Stimulated activated CD4-positive, alpha-beta T cell treated with anti-CD3 and anti-CD28 coated beads, Interleukin-4, amount 100 ng/mL, for 4 hours (primary cell): ENCODE measurements at places on chromosomes 1 and 21.
A peak's percentile ranks its signal among the peaks of the same experiment; 100 is the strongest.

DNA sequence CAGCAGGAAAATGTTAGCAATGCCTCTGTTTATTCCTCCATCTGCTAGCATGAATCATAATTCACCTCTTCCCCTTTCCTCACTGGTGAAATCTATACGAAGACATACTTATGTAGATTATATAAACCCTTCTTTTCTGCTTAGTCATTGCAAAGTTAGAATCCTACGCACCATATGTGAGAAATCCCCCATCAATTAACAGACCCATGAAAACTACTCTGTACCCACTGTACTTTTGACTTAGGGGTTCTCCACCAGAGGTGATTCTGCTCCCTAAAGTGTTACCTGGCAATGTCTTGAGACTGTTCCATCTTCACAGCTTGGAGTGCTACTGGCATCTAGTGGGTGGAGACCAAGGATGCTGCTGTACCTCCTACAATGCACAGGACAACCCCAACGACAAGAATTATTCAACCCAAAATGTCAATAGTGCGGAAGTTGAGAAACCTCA is 49.6 kb upstream of the KCTD3 start:
- DNase-seq = no peak

DNA sequence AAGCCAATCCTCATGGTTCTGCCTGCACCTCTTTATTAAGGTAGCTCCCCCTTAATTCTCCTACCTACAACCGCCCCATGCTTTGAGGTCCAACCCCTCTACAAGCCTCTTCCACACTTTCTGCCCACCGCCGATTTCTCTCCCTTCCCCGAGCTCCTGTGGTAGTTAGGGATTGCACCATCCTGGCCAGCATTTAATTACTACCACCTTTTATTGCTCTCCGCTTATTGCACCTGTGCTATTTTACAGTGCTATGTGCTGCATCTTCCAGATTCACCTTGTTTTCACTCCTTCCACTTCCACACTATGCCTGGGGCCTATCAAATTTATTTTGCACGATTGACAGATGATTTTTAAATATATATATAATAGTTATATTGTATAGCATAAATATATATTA is 29.3 kb upstream of the DNAJC11 start:
- no peak for DNase-seq

DNA sequence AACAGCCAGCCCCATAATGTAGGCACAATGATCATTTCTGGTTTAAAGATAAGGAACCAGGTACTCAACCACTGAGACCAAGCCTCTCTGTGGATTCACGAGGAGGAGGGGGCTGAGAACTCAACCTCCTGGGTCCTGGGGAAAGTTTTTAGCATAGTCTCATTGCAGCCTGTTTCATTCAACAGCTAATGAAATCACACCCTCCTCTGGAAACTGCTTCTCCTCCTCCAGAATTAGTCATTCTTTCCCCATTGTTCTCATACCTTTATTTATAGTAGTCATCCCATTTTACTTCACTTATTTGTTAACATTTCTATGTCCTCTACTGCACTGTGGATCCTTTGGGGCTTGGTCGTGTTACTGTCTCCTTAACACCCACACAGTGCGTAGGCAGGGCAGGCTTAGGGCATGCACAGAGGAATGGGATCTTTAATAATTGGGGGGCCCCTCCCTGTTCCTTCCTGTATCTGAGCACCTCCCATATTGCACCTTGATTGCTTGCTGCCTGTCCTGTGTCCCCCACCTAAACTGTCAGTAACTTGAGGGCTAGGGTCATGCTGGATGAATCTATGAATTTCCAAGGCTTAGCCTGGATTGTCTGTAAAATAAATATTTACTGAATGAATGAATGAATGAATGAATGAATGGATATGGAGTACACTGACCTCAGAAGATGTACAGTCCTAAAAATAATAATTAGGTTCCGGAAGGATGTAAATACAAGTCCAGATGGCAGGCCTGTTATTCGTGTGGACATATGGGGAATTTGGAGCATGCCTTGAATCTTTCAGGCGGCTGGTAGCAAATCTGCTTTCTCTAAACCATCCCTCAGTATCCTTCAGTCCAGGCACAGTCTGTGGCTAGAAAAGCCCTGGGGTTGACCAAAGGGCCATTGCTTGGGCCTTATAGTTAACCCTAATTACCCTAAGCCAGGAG is 153.8 kb upstream of the HMGB4 start:
- no peak for DNase-seq

DNA sequence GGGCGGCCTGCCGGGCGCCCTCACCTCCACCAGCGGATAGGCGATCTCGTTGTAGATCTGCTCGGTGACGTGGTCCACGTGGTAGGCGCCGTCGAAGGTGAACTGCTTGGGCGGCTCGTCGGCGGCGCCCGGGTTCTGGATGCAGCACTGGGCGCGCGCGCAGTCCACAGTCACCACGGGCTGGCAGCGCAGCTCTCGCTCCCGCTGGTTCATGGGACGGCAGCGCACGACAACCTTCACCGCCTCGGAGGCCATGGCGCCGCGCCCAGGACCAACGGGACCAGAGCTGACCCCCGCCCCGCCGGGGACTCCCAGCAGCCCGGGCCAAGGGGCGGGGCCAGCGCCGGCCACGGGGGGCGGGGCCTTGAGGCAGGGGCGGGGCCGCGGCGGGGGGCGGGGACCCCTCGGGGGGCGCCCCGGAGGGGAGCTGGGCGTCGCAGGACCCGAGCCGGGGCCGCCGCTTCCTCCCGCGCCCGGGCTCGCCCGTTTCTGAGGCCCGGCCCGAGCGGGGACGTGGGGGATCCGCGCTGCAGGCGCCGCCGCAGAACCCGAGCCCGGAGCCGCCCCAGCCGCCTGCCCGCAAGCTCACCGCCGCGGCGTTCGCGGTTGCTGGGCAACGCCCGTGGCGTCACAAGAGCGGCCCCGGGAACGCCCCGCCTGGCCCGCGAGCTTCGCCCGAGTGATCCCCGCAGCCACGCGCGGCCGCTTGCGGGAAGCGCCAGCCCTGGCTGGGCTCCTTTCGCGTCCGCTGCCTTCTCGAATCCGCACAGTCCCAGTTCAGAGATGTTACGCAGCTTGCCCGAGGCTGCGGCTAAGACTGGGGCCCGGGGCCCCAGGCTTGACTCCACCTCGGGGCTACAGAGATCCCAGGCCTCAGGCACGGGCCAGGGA is at the start of gene KIF17:
KIF17 (minus strand) TSS at position 556 of the 891 bp plus-strand sequence; CDS start at position 255, 301 bp downstream.
- DNase-seq = peak; percentile 66

- no peak for DNase-seq
Observed at GRCh38 chr1:153238527-153238926, 21.0 kb upstream of the LORICRIN start.

DNA sequence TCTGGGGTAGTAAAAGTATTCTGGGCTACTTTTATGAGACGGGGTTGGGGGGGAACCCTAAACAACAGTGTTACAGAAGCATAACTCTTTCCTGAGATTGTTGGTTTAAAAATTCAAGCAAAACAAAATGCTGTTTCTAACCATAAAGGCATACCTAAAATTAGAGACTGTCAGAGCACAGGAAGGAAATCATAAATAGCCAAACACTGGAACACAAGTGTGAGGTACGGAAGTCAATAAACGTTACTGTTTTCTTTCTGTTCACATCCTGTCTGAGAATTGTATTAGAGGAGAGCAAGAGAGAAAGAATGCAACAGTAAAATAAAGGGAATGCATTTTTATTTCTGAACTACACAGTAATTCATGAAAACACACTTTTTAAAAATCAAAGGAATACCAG is 42.8 kb upstream of the IL12RB2 start:
- DNase-seq = no peak

GRCh38 chr1:213423605-213424004 is 372.6 kb downstream of the RPS6KC1 start:
- no peak for DNase-seq

- DNase-seq = no peak
Observed at GRCh38 chr1:84861516-84861915, 31.5 kb downstream of the LPAR3 start.

- no peak for DNase-seq
Observed at GRCh38 chr1:84995484-84996334, 1.2 kb downstream of the MCOLN2 start.

GRCh38 chr1:113812661-113813135 is 422 bp upstream of the RSBN1 start:
- DNase-seq = no peak

GRCh38 chr1:6412896-6413295 is 6.8 kb downstream of the HES2 start:
- no peak for DNase-seq

DNA sequence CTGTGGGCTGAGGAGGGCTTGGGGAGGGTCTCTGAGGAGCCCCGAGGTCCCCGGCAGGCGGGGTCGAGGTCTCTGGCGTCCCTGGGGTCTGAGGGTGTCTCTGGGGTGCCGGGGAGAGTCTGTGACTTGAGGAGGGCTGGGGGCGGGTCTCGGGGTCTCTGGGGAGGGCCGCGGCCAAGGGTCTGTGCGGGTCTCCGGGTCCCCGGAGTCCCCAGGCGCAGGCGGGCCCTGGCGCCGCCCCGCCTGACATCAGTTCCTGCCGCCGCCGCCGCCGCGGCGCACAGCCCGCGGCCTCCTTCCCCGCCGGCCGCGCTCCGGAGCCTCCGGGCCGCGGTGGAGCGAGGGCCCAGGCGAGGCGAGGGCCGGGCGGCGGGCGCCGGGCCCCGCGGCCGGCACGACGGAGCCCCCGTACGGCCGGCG is at the start of gene PLEKHM2:
PLEKHM2 (plus strand) TSS at position 279 of the 420 bp plus-strand sequence. CDS start 239 bp downstream, outside the sequence.
- peak; percentile 37 for DNase-seq

GRCh38 chr1:49181033-49181432 is 404.3 kb upstream of the BEND5 start:
- DNase-seq = no peak

DNA sequence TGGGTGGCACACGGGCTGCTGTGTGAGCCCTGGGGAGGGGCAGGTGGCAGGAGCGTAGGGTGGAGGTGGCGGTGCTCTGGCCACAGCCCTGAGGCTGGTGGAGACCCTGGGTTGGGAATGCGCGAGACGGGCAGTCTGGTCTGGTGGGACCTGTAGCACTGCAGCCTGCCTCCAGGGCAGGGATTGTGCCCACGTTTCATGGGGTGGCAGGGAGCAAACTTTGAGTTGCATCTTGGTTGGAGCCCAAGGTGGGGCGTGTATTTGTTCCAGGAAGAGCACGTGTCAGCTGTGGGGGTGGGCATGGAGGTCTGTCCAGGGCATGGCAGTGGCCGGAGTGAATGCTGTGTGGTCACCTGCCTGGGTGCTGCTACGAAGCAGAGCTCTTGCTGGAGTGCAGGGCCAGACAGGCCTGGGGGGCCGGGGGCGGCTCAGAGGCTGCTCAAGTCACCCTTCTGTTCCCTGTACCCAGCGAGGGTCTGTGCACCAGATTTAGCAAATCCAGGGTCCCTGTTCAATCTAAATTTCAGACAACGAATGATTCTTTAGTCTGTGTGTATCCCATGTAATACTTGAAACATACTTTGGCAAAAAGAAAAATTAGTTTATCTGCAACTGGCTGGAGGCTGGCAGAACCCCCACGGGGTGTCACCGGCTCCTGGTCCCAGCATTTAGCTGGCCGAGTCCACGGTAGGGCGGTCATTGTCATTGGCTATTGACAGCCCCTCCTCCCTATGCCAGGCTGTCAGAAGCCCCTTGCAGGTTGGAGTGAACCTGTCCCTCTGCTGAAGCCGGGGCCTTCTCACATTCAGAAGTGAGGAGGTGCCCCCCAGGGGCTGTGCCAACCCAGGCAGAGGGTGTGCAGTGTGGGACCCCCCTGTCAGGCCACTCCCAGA is 27.3 kb downstream of the KRTAP10-1 start:
- no peak for DNase-seq

DNA sequence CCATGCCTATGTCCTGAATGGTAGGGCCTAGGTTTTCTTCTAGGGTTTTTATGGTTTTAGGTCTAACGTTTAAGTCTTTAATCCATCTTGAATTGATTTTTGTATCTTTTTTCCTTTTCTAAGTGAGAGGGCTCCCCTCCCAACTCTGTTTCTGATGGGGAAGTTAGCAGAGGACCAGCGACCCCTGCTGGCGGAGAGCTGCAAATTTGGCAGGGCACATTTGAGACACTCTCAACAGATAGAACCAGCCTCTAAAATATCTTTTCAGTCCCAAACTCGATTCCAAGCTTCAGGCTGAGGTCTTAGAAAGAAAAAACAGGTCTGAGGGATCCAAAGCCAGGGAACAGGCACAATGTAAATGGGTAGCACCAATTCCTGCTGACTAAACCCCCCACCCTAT is 32.5 kb downstream of the LRRC3 start:
- peak; percentile 43 for DNase-seq

DNA sequence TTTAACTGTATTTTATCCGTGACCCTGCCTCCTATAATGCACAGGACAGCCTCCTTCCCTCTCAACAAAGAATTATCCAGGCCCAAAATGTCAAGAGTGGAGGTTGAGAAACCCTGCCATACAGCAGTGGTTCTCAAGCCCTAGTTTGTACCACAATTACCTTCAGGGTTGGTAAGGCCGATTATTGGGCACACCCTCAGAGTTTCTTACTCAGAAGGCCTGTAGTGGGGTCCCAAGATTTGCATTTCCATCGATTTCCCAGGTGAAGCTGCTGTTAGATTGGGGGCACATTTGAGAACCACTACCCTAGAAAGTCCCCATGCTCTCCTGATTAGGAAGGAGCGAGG is 400 bp upstream of the PGBD2 start:
- DNase-seq = no peak

GRCh38 chr1:74674278-74675048 is 871 bp upstream of the ERICH3 start:
- no peak for DNase-seq

DNA sequence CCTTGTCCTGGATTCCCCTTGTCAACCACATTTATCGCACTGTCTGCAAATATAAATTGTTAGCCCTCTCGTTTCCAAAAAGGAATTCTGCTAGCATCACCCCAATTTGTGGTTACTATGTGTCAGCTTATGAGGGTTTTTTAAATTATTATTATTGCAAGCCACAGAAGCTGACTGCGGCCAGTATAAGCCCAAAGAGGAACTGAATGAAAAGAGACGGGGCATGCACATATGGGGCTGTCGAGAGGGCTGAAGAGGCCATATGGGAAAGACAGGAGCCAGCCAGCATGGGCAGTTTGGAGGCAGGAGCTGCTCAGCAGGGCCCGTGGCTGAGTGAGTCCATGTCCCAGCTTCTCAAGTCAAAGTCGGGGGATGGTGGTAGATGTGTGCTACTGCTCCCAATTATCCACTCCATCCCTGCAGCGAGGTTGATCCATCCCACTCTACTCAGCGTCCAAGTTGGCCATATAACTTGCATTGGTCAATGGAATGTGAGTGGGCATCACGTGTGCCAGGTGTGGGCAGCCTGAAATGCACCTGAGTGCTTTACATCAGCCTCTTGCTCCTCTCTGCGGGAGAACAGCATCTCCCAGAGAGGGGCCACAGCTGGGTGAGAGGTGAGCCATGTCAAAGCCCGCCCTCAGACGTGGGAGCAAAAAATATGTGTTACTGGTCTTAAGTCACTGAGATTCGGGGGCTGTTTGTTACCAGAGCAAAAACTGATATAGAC is 37.6 kb upstream of the LDLRAP1 start:
- DNase-seq = no peak
